ENCODE measurements at places on chromosomes 7 and 10.
A peak's percentile ranks its signal among the peaks of the same experiment; 100 is the strongest.

DNA sequence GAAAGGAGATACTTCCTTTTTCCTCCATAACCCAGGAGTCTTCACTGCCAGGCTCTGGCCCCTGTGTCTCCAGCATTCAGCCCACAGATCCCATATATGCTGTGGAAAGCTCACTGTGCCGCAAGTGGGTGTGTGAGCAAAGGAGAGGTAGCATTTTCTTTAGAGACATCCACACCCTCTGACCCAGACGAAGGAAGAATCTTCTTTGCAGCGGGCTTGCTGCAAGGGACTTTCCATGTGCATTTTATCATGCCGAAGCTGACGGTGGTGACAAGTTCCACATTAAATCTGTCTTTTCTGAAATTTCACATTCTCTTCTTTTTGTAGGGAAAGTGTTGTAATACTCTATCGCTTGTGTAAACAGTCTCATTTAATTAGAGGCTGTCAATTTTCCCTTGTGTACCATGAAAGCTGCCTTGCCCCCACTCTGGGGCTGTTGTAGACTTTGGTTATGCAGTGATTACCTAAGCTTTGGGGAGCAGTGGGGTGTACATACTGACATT is 409.5 kb downstream of the SUGCT start:
- no peak for DNase-seq

DNA sequence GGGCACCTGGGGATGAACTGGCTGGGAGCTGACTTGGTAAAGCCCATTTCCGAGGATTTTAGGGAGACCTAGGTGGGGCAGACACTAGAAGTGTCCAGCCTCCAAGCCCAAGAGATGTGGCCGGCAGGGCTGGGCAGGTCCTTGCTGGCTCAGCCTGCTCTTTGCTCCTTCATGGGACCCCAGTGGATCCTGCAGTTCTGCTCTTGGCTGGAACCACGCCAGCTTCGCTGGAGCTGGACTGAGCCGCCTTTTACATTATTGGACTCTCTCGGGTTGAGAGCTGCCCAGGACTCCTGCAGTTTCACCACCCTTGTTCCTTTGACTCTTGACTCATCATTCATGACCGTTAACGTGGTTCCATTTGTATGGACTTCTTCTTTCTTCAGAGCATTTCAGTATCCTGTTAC is 5.7 kb downstream of the PPIF start:
- DNase-seq: no peak

GRCh38 chr7:157557263-157557662 is 220.5 kb downstream of the DNAJB6 start:
- DNase-seq: no peak

- no peak for DNase-seq
Observed at GRCh38 chr10:118522791-118523498, 72.5 kb downstream of the PRLHR start.

DNA sequence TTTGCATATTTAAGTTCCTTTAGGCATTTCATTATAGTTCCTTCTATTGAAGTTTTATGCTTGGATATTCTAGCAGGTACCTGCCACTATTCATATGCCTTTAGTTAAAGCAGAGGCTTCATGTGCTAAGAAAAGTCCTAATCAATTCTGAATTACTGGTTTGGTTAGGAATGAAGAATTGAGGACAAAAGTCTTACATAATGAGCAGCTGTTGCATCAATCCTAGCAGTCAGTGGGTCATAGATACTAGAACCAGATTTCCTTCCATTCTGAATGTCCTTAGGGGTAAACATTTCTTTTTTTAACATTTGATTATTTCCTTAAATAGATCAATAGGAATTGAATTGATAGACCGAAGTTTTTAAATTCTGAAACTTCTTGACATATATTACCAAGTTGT is 59.2 kb downstream of the CDK13 start:
- DNase-seq: no peak

- peak; percentile 4 for DNase-seq
Observed at GRCh38 chr7:135282561-135283254, 49.1 kb downstream of the STRA8 start.

DNA sequence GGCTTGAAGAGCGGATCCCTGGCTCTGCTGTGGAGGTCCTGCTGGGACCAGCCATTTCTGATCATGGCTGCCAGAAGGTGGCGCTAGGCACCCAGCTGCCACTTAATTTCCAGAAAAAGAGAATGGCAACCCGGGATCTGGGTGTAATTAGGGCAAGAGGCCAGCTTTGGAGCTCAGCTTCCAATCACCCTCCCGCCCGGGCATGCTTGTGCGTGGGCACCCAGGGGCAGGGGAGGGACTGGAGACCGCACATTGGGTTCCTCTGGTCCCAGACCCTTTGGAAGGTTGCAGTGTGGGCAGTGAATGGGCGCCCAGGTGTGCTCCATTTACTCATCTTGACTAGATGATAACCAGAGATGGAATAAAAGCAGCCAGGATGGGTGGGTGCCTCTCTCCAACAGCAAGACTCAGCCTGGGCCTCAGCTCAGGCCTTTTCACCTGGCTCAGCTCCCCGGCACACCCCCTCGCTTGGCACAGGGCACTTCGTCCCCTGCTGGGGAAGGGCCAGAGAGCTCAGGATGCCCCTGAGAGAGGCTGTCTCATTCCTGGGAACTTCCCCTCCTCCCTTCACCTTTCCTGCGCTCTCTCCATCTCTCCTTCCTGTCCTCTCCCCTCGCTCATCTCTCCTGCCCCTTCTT is 14.7 kb downstream of the FAM241B start:
- DNase-seq: no peak

DNA sequence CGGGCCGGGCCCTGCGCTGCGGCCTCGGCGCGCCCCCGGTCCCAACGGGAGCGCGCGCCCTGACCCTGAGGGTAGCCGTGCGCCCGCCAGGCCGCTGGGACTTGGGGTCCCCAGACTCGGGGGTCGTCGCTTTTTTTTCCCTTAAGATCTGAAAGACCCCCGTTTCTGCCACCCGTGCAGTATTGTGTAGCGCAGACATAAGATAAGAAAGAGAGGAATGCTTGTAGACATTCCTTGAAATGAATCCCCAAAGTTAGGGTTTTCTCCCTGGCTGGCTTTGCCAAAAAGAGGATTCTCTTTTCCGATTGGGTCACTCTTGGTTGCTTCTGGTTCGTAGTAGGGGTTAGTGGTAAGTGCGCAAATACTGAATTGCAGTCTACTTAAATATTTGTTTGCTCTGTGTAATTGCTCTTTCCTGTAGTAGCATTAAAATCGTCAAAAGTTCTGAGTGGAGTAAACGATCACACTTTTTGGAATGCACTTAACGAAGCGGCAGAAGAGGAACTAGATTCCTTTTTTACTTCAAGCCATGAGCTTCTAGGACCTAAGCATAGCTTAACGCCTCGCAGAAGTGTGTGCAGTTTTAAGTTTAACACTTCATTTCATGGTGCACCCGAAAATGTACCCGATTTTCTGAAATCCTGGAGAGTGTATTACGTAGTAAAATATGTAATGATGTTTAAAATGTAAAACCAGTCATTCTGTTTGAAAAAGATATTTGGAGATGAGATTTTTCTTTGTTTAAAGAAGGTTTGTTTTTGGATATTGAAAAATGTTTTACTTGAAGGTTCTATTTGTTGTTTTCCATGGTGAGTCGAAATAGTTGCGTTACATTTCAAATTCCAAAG is 1.3 kb downstream of the CUL1 start:
- DNase-seq: no peak

DNA sequence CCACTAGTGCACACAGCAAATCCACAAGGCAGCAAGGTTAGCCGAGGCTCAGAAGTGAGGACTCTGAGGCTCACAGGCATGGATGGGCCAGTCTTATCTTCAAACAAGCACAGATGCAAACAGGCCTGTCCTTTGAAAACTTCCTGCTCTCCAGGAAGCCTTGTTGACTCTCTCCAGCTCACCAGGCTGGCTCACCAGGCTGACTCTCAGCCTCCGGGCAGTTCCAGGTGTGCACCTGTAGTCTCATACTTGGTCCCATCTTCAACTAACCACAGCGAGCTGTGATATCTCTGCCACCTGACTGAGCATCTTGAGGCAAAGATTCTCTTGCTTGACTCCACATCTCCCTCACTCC is 173.9 kb upstream of the ZMIZ1 start:
- no peak for DNase-seq

GRCh38 chr7:84838857-84839256 is 348.0 kb downstream of the SEMA3D start:
- no peak for DNase-seq

GRCh38 chr7:49279891-49280290 is 355.5 kb downstream of the CDC14C start:
- DNase-seq: no peak

DNA sequence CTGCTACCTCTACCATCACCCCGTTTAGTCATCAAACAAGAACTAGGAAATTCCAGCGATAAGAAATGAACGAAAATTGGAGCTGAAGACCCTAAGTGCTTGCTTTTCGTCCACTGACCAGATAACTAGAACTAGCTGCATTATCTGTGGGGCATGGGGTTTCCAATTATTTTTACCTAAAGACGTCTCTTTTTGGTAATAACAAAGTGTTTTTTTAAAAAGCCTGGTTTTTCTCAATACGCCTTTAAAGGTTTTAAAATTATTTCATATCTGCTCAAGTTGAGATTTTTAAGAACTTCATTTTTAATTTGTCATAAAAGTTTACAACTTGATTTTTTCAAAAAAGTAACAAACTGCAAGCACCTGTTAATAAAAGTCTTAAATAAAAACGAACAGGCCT is 104.2 kb downstream of the GALNT11 start:
- DNase-seq: no peak

DNA sequence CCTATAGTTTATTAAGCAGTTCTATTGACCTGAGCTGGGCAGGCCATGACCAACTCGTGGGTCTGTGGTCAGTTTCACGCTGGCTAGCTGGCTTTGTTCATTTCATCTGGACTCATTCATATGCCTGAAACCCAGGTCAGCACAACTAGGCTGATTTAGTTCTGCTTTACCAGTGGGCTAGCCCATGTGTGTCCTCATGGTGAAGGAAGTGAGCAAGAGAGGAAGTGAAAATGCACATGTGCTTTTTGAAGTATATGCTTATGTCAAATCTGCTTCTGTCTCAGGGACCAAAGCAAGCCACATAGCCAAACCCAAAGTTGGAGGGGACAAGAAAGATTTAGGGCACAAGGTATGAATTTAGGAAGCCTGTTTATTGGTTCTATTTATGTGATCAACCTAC is 154.5 kb downstream of the RNF133 start:
- DNase-seq: no peak

DNA sequence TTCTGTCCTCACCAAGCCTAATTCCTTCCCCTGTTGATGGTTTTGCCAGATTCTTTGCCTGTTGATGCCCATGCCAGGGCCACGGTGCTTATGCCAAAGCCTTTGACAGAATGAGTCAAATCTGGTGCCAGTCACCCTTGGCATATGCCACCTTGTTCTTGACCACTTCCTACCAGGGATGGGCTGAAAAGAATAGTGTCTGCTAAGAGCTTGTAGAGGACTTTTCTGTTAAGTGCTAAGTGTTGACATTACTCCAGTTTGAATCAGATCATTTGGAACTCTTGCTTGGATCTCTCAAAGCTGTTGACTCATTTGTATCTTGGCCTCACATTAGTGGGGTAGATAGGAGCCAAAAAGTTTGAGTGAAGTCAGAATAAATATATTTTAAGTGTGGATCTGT is 661.2 kb downstream of the AUTS2 start:
- no peak for DNase-seq

- no peak for DNase-seq
Observed at GRCh38 chr10:84842593-84842992, 514.2 kb downstream of the CCSER2 start.

DNA sequence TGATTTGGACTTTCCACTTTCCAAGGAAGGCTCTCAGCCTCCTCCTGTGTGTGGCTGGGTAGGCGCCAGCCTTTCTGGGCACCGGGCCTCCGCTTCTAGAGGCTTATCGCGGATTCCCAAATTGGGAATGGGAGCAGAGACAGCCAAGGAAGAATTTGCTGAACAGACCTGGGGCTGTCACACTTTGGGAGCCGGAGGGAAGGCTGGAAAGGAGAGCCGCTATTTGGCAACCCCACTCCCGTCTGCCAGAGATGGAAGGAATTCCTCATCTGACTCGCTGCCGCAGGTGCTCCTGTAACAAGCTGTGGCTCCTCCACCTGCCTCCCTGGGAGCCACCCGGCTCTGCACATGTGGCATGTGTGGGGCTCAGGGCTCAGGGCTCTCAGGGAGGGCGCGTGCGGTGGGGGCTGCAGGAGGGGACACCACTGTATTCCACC is 50.8 kb upstream of the ECHDC3 start:
- DNase-seq: no peak

- no peak for DNase-seq
Observed at GRCh38 chr7:158975526-158976467, 119.4 kb downstream of the DYNC2I1 start.

- DNase-seq: no peak
Observed at GRCh38 chr7:123660514-123661354, 5.1 kb downstream of the LMOD2 start.

- DNase-seq: no peak
Observed at GRCh38 chr7:5183155-5183554, 6.9 kb upstream of the WIPI2 start.

GRCh38 chr10:81877596-81877995 is 2.6 kb downstream of the NRG3 start:
- no peak for DNase-seq

DNA sequence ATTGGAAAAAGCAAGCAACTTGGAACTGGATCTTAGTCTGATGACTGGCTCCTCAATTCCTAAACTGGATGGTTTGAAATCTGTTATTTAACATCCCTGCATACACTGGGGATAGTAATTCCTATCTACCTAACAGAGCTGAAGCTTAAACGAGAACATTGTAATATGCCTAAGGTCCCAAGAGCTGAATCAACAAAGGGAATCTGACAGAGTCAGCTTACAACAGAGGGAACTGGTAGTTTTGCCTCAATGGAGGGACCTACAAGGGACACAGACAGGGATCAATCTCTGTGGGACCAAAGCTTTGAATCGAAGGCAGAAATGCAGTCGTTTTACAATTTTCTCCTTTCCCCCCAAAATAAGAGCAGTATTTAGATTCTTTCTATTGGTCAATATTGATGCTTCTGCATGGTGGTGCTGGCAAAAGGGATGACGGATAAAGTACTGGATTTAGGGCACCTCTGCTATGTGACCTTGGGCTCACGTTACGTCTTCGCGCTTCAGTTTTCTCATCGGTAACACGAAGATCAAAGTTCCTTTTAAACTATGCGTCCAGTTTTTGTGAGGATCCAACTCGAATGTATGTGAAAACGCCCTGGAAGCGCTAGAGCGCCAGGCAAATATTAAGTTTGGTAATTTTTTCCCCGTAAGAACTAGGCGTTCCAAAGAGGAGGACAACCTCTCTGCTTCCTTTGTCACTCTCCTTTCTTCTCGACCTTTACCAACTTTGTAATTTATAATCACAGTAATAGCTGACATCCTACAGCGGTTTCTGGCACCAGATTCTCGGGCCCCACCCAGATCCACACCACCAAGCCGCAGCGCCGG is 1.1 kb downstream of the ACTR1A start:
- no peak for DNase-seq

DNA sequence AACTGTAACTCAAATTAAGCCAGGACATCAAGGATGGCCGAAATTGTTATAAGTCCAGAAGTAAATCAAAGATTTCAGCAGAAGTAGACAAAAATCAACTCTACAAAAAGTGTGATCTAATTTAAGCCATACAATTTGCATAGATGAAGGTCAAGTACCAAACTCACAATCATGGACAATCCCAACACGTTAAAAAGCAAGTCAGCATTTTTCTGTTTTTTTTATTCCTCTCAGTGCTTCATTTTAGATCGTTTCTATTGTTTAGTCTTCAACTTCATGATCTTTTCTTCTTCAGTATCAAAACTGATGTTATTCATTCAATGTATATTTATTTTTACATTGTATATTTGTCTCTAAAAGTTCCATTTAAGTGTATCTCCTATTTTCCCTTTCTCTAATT is 674.3 kb upstream of the PHF14 start:
- DNase-seq: no peak
